ENCODE measurements at places on chromosomes 5 and 9. TPM values are rescaled to one million over a fixed set of nuclear protein-coding genes. Genes with fewer than 3 reads are reported as not detected.

- DNase-seq: no peak
Measured at GRCh38 chr9:131273856-131274673, 2.2 kb downstream of the FAM78A start.

DNA sequence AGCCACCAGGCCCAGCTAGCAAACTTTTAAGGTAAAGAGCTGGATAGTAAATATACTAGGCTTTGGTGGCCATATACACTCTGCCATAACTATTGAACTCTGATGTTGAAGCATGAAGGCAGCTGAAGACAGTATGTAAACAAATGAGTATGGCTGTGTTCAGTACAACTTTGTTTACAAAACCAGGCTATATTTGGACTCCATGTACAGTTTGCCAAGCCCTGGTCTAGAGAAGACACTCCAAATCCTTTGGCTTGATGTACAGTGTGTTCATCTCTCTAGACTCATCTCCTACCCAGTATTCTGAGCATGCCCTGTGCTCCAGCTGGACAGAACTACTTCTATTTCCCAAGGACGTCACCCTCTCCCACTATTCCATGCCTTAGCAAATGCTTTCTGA, 54.3 kb upstream of the MEGF10 start:
- no peak for DNase-seq

DNA sequence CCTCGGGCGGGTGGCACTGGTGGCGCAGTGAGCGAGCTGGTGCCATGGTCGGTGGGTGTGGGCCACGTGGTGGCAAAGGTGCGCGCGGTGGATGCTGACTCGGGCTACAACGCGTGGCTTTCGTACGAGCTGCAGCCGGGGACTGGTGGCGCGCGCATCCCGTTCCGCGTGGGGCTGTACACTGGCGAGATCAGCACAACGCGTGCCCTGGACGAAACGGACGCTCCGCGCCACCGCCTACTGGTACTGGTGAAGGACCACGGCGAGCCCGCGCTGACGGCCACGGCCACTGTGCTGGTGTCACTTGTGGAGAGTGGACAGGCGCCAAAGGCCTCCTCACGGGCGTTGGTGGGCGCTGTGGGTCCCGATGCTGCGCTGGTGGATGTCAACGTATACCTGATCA, 2.0 kb downstream of the PCDHA4 start:
- no peak for DNase-seq

BRINP1 gene
- 0.59 TPM for total RNA-seq

TAF1L gene
- under 0.01 TPM for total RNA-seq

- no peak for DNase-seq
Measured at GRCh38 chr5:130104895-130105688, 200.8 kb downstream of the CHSY3 start.

- DNase-seq: no peak
Measured at GRCh38 chr5:109694451-109694891, 4.7 kb downstream of the MAN2A1 start.

DAB2IP gene
- 12.8 TPM for total RNA-seq

PLPP7 gene
- 4.6 TPM for total RNA-seq

Data from skin of body (tissue), 3 donors.